ENCODE measurements at places on chromosomes 7 and 10.

GRCh38 chr10:48246501-48246900 lies 28.0 kb downstream of the FRMPD2 start:
- no peak for DNase-seq

DNA sequence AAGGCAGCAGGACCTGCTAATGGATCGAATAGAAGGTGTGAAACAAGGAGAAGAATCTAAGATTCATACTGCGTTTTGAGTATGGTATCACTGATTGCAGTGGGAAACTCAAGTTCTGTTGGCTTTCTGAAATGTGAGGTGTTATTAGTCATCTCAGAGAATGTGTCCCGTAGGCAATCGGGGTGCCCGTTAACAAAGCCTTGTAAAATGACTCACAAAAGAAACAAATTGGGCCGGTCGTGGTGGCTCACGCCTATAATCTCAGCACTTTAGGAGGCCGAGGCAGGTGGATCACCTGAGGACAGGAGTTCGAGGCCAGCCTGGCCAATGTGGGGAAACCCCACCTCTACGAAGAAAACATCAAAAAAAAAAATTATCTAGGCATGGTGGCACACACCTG lies 118.2 kb upstream of the C7orf33 start:
- DNase-seq, result no peak

- DNase-seq, result no peak
Measured at GRCh38 chr7:94374721-94375566, 19.8 kb upstream of the COL1A2 start.

DNA sequence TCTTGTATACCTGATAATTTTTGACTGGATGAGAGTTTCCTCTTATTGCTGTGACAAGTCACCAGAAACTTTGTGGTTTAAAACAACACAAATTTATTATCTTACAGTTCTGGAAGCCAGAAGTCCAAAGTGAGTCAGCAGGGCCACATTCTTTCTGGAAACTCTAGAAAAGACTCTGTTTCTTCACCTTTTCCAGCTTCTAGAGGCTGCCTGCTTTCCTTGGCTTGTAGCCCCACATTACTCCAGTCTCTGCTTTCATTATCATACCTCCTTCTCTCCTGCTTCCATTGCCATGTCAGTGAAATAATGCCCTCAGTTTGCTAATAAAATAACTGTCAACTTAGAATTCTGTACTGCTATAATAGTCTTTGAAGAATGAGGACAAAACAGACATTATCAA lies 65.3 kb downstream of the VCL start:
- DNase-seq, result no peak

DNA sequence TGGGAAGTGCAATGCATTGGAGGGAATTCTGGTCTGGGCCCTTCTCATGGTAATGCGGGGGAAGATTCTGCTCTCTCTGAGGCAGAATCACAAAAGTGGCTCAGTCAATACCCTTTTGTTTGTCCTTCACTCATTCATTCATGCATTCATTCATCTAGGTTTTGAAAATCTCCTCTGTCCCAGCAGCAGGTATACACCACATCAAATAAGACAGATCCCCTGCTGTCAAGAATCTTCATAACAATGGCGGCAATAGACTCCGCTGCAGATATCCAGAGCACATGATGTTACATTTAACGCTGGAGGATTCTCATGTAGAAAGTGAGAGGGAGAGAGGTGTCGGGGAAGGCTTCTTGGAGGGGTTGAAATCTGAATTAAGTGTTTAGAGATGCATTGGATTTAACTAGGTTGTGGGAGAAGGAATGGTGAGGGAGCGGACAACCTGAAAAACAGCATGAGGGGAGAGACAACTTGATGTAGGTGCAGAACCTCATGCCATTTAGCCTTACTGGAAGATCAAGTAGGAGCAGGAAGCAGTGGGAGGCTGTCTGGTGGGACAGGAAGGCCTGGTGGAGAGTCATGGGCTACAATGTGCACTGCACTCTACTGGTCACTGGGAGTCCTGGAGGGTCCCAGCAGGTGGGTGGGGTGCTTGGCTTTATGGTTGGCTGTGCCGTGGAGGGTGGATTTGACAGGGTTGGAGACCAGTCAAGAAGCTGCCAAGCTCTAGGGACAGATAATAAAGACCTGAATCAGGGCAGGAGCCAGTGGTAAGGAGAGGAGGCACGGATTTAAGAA lies 5.2 kb upstream of the FAM180A start:
- DNase-seq, result no peak

DNA sequence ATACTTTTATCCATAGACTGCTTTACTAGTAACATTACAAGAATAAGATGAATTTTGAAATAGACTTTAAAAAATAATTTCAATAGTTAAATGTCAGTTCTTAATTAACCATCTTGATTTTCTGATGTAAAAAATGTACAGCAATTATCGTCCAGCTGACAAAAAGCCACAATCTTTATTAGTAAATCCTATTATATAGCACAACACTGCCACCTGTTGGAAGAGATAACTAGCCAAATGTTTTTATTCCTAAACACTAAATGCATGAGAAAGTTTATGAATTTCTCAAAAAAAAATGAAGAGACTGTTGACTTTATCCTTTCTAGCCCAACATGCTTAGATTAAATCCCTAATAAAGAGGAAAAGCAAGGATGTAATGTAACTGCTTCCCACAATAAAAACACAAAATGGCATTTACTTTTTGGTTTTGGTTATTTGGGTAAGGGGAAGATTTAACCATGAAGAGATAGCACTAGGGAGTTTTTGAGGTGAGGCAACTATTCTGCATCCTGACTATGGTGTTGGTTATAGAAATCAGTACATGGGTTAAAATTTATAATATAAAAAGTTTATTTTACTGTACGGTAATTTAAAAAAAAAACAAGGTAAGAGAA lies 8.0 kb downstream of the COA1 start:
- no peak for DNase-seq

DNA sequence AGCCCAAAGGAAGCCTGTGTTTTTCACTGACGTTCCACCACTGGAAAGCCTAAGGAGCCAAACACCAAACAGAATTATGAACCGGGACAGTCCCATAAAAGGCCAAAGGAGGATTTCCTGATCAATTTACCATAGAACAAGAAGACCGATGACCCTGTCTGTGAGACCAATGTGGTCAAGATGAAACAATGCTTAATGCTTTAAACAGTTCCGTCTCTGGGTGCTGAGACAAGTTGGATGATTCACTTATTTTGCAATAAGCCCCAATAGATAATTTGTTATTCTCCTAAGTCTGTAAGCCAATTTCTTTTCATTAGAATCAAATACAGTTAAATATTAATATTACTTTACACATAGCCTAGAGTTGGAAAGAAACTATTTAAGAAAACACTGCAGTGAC lies 134.9 kb downstream of the MICU1 start:
- DNase-seq, result no peak

DNA sequence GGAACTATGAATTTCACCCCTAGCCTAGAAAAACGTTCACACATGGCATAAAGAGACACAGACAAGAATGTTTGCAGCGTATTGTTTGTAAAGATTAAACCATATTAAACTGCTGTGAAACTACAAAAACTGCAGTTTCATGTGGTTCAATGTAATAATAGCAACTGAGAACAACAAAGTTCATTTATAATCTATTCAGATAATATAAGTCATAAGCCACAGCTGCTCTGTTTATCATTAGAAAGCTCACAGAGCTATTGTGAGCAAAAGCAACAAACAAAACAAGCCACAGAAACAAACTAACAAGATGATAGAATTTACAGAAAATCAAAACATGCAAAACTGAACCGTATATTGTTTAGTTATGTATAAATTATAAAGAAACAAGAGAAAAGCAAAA lies 113.5 kb downstream of the AHR start:
- no peak for DNase-seq

DNA sequence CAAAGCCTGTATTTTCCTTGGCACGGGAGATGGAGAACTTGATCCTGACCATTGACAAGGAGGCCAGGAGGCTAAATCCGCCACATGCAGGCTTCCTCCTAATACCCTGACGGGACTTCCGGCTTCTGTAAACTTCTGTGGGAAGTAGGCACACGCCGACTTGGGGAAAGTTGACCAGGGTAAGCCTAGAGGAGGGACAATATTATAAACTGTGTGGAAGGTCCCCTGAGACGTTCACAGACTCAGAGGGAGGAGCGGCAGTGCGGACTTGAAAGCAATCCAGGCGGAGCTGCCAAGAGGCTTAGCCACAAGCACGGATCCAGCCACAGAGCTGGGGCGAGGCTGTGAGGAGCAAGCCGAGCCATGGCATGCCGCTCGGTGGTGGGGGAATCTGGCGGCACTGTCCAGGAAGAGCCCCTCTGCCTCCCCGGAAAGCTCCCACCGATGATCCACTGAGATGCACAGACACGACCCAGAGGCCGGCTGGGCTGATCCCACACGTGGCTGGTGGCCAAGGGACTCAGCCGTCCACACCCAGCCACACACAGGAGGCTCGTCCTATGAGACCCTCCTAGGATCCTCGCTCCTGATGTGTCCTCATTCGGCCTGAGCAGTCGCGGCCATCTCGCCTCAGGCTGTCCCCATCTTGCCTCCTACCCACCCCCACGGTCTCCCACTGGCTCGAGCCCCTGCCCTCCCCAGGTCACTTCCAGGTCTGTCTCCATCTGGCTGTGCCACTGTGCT lies 40.0 kb upstream of the INSIG1 start:
- no peak for DNase-seq

DNA sequence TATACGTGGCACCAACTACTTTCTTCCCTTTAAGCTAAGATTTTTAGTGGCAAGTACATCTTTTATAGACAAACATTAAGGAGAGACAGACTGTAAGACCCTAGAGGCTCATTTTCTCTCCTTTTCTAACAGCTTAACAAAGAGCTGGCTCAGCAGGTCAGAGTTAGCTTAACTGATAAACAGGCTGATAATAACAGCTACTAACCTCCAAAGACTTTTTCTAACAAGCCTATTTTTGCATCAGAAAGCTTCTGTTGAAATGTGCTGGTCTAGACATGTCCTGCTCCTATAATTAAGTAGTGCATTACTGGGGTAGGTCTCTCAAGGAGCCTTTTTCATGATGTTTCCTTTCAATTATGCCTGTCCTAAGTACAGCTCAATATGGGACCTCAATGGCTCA lies 238.2 kb upstream of the FAM3C start:
- no peak for DNase-seq

DNA sequence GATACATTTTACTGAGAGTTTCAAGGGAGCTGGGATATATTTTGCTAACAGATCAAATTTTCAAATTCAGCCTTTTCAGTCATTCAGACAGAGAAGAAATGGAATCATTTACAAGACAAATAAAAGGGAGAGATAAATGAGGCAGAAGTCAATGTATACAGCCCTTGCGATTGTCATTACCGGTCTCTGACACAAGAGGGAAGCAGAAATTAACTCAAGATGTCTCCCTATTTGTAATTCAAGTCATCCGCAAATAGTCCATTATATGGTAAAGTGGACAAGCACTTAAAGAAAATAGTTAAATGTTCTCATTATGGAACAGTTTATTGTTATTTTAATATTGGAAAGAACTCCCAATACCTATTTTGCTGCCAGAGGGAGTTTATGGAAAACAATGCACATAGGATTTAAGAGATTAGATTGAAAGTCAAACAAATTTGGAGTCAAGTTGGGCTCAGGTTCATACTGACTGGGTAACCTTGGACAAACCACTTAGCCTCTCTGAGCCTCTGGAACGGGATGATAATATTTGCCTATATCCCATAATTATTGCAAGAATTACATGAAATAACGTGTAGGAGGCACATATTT lies 89.3 kb upstream of the PRKCQ start:
- no peak for DNase-seq

DNA sequence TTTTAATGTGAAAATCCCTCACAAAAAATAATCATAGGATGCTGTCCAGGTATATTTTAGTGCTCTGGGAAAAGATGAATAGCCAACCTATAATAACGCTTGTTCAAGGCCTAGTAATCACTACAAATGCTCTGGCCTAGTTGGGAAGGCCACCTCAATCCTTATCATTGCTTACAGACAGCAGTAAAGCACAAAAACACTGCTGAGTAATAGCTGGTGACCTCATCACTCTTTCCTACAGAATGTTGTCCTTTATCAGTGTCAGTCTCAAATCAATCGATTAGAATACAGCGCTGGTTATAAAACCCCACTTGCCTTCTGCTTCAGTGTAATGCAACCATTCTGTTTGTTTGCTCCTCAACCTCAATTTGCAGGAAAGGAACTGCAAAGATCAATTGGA lies 72.6 kb upstream of the STEAP1 start:
- no peak for DNase-seq

DNA sequence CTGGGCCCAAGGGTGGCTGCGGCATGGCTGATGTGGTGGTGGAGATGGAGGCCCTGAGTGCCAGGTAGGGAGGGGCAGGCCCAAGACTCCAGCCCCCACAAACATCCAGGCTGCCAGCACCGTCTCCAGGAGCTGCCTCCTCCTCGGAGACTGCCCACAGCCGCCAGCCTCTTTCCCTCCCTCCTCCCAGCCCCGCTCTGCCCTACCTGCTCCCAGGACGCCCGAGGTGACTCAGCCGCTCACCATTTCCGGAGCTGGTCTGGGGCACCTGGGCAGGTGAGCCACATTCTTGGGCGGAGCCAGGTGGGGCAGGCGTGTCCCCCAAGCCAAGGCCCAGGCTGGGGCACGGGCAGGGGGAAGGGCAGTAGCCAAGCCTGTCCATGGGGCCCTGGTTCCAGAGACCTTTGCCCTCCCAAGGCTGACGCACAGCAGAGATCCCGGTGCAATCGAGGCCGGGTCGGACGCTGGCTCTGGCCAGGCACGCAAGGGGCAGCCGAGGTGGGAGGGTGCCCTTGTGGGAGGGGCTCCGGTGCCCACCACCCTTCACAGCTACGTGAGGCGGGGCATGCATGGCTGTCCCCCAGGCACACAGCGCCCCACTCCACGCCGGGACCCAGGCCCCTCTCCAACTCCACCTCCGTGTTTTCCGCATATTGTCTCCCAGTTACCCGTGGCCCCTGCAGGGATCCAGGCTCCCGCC lies 8.8 kb downstream of the ADAP1 start:
- DNase-seq, result no peak

GRCh38 chr10:124886610-124887009 lies 55.3 kb upstream of the ZRANB1 start:
- no peak for DNase-seq

- DNase-seq, result peak; percentile 52
Measured at GRCh38 chr10:31759124-31759798, 169.4 kb downstream of the ARHGAP12 start.

DNA sequence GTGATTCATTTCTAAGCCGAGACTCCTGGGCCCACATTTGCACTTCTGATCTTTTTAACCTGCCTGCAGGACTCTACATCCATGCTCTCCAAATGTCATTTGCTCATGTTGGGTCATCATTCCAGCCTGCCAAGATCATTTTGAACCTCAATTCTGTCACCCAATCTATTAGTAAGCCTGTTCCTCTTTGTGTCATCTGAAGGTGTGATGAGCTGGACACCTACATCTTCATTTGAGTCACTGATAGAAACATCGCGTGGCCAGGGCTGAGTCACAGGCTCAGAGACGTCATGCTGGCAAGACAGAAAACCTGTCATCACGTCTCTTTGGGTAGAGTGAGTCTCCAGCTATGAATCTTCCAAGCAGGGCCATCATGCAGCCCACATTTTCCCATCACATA lies 65.3 kb upstream of the SLF2 start:
- peak; percentile 66 for DNase-seq
